Caudate nucleus (tissue), 63 donors: ENCODE measurements at places on chromosomes 7 and 10.
A peak's percentile ranks its signal among the peaks of the same experiment; 100 is the strongest.

DNA sequence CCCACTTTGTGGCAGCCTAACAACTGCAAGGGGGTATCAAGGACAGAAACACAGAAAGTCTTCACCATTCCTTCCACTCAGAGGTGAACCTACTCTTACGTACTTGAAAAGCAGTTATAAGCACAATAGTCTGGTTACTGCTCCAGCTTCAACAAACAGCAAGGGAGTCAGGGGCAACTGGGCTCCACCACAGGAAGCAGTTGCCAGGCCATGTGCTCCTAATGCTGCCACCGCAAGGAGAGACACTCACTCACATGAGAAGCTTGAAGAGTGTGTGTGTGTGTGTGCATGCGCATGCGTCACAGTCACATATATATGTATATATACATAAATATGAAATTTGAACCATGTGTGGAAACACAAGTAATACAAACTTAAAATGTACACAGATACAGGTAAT is 65.5 kb downstream of the GRB10 start:
- DNase-seq, result no peak

DNA sequence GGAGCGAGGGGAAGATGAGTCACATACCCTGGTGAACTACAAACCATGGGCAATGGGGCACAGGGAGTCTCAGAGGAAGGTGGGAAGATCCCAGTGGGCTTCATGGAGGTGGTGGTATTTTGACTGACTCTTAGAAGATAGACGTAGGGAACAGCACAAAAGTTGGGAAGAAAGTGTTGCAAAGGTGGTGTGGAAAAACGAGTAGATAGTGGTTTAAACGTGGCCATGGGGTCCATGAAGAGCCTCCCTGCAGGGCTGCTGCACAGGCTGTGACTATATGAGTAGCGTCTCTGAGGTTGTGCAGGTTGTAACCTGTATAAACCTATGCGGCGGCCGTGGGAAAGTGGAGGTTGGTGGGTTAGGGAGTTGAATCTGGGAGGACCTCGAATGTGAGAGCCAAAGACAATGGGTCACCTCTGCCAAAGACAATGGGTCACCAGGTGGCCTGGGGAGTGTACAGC is 13.8 kb downstream of the LZTS2 start:
- no peak for DNase-seq

DNA sequence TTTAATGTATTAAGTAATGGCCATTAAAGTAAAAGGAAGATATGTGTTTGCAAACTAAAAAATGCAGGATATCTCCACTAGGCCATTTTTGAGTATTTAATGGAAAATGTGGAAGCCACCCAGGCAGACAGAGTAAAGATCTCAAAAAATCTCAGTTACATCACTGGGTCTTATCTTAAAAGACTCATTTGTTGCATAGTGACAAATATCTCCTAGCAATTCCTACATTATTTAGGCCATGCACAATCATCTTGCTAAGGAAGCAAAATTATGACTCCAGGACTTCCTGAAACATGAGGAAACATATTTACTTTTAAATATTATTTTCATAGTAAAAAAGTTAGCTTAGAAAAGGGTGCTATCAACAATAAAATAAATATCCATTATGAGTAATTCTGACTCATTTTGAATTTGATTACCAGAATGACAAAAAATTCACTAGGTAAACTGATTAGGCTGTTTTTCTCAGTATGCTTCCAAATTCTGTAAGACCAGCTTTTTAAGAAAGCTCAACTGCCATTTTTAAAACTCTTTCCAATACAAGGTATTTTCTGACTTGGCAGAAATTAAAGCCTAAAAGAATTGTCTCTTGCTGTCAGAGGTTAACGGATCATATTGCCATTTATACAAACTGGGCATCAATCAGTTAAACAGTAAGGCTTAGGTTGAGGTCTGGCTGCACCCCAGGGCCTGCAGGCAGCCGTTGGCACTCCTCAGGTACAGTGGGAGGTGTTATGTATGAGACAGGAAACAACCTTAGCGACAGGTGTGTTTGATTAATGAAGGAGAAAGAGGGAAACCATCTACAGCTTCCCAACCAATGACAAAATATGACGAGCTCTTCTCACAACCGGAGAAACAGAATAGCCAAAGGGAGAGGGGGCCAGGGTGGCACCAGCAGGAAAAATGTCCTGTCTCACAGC is 31.8 kb downstream of the PCLO start:
- DNase-seq, result no peak

GRCh38 chr10:35486297-35486990 is 118.7 kb upstream of the GJD4 start:
- no peak for DNase-seq

- DNase-seq, result no peak
Measured at GRCh38 chr7:153005750-153006435, 246.3 kb downstream of the ACTR3B start.

- no peak for DNase-seq
Measured at GRCh38 chr10:117546020-117546580, 3.6 kb downstream of the EMX2 start.

GRCh38 chr10:44051584-44052385 is 333.1 kb downstream of the CXCL12 start:
- DNase-seq, result no peak

DNA sequence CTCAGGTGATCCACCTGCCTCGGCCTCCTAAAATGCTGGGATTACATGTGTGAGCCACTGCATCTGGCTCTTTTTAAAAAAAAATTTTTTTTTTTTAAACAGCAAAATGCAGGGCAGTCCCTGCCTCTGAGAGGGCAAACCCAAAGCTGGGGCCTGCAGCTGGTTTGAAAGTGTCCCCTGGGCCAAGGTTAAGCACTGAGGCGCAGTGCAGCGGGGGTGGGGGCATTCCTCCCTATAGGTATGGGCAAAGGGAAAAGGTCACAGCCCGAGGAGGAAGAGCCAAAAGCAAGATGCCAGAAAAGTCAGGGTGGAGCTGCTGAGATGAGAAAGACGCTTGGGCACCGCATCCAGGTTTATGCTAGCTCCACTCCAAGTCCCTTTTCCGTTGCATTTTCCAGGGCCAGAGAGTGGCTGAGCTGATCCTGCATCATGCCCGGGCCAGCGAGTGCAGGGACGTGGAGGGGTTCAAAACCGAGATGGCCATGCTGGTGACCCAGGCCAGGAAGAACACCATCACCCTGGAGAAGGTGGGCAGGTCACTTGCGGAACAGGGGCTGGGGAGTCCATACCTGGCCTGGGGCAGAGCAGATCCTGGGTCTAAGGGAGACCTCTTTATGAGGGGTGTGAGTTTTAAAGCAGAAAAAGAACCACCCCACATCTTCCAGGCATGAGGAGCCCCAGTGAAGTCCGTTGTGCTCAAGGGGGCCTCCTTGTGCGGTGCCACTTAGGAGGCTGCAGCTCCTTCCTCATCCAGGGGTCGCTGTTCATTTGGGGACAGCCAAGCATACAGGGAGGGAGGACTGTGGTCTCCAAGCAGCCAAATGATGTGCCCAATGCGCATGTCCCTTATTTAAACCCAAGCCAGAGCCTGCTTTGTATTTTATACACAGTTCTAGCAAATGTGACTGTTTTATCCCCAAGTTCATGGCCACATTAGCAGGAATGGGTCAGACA is 7.0 kb upstream of the NDUFB2 start:
- DNase-seq, result no peak

- DNase-seq, result no peak
Measured at GRCh38 chr10:73862011-73862410, 12.3 kb downstream of the CAMK2G start.

DNA sequence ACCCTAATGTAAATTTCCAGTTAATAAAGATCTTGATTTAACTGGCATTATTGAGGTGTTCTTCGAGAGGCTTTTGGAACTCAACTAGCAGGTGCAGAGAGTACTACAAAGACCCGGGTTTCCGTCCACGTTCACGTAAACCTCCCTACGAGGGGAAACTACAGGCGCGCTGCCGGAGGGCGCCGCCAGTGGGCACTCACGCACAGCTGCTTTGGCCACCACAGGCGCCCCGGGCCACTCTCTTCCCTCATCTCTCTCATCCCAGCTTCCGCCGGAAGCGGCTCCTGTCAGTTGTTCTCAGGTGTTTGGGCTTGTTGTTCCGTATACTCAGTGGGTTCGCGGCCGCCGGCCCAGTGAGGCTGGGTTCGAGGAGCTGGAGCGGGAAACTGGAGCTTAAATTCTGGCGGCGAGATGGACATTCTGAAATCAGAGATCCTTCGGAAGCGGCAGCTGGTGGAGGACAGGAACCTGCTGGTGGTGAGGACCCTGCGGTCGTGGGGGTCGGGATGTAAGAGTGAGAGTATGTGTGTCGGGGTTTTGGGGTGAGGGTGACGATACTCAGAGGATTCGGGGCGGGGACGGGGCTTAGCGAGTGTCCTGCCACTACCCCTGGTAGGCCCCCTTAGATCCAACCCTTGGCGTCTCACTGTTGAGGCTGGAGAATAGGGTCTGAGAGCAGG is at the start of gene PRPF18:
Gene PRPF18 (plus strand): TSS at position 290 of the 680 bp plus-strand sequence. CDS start 122 bp downstream, at position 412.
- DNase-seq, result peak; percentile 85

DNA sequence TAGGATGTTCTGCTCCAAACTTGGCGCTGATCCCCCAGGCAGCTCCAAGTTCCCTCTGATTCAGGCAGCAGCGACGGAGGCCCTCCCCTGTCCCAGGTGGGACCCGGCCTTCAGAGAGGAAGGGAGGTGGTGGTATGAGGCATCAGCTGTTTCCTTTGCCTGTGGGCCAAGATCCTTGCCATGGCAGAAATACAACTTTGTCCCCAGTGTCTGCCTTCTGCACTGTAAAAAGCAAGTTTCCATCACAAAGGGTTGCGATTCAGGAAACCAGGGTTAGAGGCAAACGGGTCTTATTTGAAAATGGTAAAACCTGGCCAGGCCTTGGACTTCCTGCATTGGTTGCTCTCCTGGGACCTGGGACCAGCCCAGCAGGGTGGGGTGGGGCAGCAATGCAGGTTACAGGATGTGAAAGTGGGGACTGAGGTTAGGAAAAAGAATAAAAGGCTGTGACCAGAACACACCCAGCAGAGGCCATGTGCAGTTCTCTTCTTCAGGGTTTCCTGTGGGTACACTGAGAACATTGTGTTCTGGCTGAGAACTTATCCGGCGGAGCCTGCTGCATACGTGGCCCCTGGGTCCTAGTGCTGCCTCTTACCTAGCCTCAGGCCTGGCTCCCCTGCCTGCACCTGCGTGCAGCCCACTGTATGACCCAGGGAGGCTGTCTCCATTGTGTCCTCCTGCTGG is 25.1 kb upstream of the DDIT4 start:
- peak; percentile 54 for DNase-seq

GRCh38 chr10:4623200-4623599 is 202.8 kb upstream of the AKR1E2 start:
- DNase-seq, result no peak

DNA sequence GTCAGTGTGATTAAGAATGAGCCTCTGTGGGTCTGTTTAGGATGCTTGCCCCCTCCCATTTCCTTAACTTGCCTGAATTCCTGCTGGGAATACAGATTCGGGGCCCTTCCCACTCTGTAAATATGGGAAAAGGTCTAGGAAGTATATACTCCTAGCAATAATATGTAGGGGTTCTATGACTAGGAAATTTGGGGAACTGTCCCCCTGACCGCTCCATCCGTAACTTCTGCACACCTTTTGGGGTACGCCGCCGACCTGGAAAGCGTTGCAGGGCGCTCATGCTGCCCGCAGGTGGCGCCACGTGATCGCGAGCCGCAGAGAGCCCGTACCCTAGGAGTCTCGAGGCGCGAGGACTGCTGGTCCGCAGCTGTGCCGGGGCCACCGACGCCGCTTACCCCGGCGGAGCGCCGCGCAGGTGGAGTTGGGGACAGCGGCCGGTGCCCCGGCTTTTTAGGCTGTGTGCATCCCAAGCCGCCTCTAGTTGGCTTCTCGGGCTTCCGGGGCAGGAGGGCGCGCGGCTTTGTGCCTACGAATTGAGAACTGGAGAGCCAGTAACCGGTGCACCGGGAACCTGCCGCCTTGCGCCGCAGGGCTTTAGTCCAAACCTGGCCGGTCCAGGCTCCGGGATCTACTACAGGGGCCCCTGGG is 656 bp upstream of the CNNM2 start:
- peak; percentile 81 for DNase-seq

DNA sequence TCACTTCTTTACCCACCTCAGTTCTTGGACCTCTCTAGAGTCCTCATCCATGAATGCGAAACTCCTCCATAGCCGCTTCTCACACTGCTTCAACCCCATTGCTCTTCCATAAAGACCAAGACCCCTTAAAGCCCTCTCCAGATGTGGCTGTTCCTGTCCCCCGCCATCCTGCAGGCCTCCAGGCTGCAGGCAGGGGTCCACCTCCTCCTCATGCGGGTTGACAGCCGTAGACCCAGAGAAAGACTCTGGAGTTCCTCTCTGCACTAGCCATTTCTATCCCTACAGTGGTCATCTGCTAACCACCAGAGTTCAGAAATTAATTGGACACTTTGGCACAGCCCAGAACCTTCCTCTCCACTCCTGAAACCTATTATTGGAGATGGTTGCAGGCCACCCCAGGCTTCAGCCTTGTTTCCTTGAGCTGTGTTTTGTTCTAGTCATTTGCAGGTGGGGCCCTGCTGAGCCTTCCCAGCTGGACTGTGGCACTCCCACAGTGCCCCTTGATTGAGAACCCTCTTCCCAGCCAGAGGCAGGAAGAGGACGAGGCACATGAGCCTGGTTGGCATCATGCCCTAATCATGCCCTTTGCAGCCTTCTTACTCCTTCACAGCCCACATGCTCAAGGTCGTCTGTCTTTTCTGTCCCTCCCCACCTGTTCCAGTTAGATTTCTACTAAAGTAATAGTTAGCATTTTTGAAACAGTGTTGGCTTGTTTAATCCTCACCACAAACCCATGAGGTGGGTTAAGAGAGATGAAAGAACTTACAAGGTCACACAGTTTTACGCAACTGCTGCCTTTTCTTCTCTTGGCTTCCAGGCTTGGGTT is 23.9 kb downstream of the CUL1 start:
- DNase-seq, result no peak

DNA sequence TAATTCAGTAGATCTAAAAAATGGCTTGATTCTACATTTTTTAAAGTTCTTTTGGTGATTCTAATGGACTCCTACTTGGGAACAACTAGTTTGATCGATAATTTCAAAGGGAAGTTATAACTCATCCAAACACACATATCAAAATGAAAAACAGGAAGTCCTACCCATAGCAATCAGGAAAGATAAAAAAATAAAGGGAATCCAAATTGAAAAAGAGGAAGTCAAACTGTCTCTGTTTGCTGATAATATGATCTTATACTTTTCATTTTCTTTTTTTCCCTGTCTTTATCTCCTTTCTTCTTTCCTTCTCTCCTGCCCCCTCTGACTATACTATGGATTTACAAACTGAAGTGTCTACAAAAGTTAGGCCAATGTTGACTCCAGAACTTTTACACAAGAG is 118.8 kb downstream of the IQUB start:
- no peak for DNase-seq

DNA sequence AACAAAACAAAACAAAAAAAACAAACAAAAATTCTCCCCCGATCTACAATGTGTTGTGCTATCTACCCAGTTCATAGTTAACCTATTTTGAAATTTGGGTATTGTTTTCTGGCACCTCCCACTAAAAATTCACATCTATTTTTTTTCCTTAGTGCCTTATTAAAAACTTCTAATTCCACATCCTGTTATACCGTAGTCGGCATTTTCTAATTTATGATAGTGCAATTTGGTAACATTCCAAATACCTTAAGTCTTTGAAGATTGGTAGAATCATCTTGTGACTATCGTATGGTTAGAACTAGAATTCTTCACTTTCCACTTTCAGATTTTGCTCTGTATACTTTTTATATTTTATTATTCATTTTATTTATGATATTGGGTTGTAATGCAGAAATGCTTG is 4.5 kb upstream of the NRG3 start:
- DNase-seq, result no peak
